Vein endothelial cell (primary cell): ENCODE measurements at places on chromosomes 3 and 15. TPM values are rescaled to one million over a fixed set of nuclear protein-coding genes. Genes with fewer than 3 reads are reported as not detected.

Gene ZCWPW2
- under 0.01 and 0.38 TPM in 2 replicates for total RNA-seq

Gene ATP8B4
- 0.29 and 0.33 TPM in 2 replicates for total RNA-seq

Gene GJD2
- total RNA-seq, result not detected in 2 replicates

Gene ZPLD1
- total RNA-seq, result under 0.01 TPM in 1 of 2 replicates, not detected in the other

Gene CNTN6
- total RNA-seq, result not detected in 2 replicates

Gene GP5
- not detected in 2 replicates for total RNA-seq

Gene NLGN1
- 11.4 and 23.0 TPM in 2 replicates for total RNA-seq

Gene BRK1
- 136 and 167 TPM in 2 replicates for total RNA-seq

Gene NTRK3
- total RNA-seq, result under 0.01 TPM in 2 replicates

Gene CPNE9
- total RNA-seq, result not detected in 2 replicates

Gene MESP1
- total RNA-seq, result 0.10 and 0.33 TPM in 2 replicates
